ENCODE measurements at places on chromosomes 2 and 18. TPM values are rescaled to one million over a fixed set of nuclear protein-coding genes. Genes with fewer than 3 reads are reported as not detected.

- no peak overlapping the region for H3K4me3 ChIP-seq
- peaks cover 60% of the 10 kb centered on the region for H3K36me3 ChIP-seq
- no peak for DNase-seq
- no peak overlapping the region for H3K27ac ChIP-seq
Observed at GRCh38 chr2:39039072-39039471, 81.8 kb downstream of the SOS1 start.

DNA sequence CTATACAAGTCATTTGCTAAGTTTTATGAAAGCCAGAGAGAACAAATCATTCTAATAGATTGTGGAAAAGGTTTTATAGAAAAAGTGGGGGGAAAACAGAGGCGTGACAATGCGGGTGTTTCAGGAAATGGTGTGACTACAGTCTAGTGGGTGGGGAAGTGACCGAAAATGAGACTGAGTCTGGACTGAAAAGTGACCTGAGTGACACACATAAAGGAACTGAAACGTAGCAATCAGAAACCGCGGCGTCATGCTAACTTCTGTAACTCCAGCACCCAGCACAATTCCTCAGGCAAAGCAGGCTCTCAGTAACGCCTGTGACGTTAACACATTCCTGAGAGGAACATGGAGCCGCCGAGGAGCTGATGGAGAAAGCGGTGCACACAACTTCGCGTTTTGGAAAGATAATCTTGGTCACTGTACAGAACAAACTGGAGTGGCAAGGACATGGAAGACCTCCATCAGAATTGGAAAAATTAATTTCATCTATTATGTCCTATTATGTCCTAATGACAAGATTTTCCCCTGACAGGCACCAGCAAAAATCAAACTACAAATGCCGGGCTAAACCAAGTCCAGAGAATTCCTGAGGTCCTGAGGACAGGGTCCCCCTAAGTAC, 1.4 kb upstream of the CD226 start:
- no peaks in the 10 kb centered on the region for H3K27me3 ChIP-seq
- no peak overlapping the region for H3K4me3 ChIP-seq
- peaks cover 54% of the 10 kb centered on the region for H3K4me1 ChIP-seq
- H3K36me3 ChIP-seq = peaks cover 56% of the 10 kb centered on the region
- H3K27ac ChIP-seq = no peak overlapping the region

- peaks cover 9% of the 10 kb centered on the region for H3K4me1 ChIP-seq
- DNase-seq = no peak
- no peaks in the 10 kb centered on the region for H3K27me3 ChIP-seq
- H3K36me3 ChIP-seq = no peaks in the 10 kb centered on the region
Observed at GRCh38 chr18:5961828-5962150, 66.5 kb upstream of the TMEM200C start.

C1QL2 gene
- not detected for total RNA-seq

CYRIA gene
- total RNA-seq = 1.8 TPM

KCNS3 gene
- total RNA-seq = 0.16 TPM
